Muscle of back (tissue), 13 donors: ENCODE measurements at places on chromosomes 4 and X. TPM values are rescaled to one million over a fixed set of nuclear protein-coding genes. Genes with fewer than 3 reads are reported as not detected.

GRCh38 chr4:183154701-183155391, 55.8 kb downstream of the WWC2 start:
- DNase-seq: no peak

DNA sequence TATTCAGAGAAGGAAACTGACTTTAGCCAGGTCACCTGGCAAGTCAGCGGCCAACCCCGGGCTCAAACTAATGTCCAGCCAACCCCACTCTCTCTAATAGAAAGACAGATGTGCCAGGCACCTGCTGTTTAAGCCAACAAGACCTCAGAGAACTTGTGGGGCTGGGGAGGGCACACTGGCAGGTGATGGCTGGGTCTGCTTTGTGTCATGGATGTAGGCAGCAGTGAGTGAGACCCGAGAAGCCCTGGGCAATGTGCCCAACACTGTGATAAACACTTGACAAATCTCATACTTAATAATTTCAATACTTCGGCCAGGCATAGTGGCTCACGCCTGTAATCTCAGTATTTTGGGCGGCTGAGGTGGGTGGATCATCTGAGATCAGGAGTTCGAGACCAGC, 9.0 kb upstream of the CD99L2 start:
- DNase-seq: no peak

FAM53A gene
- 1.6 TPM for polyA plus RNA-seq

DNA sequence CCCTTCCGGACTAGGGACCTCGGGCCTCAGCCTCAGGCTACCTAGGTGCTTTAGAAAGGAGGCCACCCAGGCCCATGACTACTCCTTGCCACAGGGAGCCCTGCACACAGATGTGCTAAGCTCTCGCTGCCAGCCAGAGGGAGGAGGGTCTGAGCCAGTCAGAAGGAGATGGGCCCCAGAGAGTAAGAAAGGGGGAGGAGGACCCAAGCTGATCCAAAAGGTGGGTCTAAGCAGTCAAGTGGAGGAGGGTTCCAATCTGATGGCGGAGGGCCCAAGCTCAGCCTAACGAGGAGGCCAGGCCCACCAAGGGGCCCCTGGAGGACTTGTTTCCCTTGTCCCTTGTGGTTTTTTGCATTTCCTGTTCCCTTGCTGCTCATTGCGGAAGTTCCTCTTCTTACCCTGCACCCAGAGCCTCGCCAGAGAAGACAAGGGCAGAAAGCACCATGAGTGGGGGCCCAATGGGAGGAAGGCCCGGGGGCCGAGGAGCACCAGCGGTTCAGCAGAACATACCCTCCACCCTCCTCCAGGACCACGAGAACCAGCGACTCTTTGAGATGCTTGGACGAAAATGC, at the start of gene WAS:
WAS (plus strand) TSS at position 389 of the 572 bp plus-strand sequence; CDS start at position 444, 55 bp downstream.
- no peak for DNase-seq

GPR173 gene
- 14.4 TPM for polyA plus RNA-seq

GPR50 gene
- polyA plus RNA-seq: not detected

GPRASP2 gene
- polyA plus RNA-seq: 18.3 TPM

GRCh38 chr4:157792716-157793115, 380.1 kb downstream of the GASK1B start:
- DNase-seq: no peak
